NCI-H1105 treated with DMSO at 0.1 percent for 48 hours (cell line): ENCODE measurements at places on chromosomes 11 and 22.

GRCh38 chr22:39250131-39250530 lies 5.3 kb upstream of the PDGFB start:
- DNase-seq = no peak

GRCh38 chr11:13955971-13956421 lies 6.5 kb upstream of the SPON1 start:
- DNase-seq = peak; percentile 68

GRCh38 chr11:75845324-75845723 lies 30.3 kb downstream of the UVRAG start:
- no peak for DNase-seq

DNA sequence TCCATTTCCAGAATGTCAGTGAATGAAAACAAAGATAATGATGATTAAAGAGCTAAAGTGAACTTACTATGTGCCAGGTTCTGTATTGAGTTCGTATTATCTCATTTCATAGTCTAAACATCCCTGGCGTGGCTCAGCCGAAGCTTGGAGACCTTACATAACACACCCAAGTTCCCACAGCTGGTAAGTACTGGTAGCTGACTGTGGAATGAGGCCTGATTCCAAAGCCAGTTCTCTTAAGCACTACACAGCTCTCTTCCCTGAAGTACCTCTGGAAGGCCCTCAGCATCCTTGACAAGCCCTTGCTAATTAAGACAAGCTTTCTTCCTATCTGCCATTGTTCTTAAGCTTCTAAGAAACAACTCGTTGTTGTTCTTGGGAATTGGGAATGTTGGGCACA lies 28.6 kb upstream of the NCAM1 start:
- DNase-seq = no peak

- DNase-seq = no peak
Measured at GRCh38 chr11:90234977-90235376, 12.1 kb upstream of the CHORDC1 start.
